EL (cell line): ENCODE measurements at places on chromosomes 11 and 22.

GRCh38 chr11:44606472-44606871, 41.0 kb downstream of the CD82 start:
- no peak for DNase-seq

GRCh38 chr11:63142459-63142858, 1.6 kb downstream of the SLC22A24 start:
- no peak for DNase-seq

DNA sequence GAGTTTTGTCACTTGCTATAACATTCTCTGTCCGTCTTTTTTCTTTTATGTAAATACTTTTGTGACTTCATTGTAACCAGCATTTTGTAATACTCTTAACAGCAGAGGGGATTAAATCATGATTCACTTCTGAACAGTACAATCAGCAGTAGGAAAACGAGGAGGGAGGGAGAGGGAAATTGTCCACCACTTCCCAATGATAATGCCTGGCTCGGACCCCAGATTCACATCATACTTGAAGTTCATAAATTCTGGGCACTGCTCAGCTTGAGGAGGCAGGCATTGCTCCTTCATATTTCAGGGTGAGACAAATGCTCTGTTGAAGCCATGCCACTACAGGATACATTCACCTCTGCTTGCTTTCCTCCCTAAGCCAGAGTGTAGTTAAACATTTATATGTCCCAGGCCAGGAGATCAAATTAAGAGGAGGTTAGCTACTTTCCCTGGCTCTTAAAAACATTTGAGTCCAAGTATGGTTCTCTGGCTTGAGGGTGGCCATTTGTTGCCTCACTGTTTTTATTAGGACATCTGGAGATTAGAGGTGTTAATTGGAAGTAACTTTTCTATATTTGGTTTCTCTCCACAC, 129.0 kb upstream of the LDLRAD3 start:
- DNase-seq: no peak

DNA sequence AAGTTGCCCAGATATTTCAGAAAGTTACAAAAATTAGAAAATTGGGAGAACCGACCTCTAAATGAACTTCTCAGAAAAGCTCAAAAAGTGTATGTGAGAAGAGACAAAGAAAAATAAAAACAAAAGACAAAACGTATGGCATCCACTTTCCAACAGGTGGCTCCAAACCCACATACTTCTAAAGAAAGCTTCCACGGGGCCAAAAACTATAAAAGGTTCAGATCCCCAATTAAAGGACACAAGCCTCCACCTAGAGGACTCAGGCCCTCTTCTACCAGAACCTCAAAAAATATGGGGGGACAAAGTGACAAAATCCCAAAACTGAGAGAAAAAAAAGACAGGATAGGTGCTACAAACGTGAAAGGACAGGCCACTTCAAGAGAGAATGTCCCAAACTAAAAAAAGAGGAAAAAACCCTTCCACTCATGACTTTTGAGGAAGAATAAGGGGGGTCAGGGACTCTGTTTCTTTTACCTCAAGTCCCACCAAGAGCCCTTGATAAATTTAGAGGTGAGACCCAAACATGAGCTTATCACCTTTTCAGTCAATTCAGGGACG, 8.8 kb downstream of the SCGB2A1 start:
- peak; percentile 10 for DNase-seq

GRCh38 chr11:61609980-61610366, 29.1 kb upstream of the SYT7 start:
- DNase-seq: no peak

- peak; percentile 54 for DNase-seq
These were observed 19.2 kb downstream of the PIM3 start for GRCh38 chr22:49979587-49980264.

DNA sequence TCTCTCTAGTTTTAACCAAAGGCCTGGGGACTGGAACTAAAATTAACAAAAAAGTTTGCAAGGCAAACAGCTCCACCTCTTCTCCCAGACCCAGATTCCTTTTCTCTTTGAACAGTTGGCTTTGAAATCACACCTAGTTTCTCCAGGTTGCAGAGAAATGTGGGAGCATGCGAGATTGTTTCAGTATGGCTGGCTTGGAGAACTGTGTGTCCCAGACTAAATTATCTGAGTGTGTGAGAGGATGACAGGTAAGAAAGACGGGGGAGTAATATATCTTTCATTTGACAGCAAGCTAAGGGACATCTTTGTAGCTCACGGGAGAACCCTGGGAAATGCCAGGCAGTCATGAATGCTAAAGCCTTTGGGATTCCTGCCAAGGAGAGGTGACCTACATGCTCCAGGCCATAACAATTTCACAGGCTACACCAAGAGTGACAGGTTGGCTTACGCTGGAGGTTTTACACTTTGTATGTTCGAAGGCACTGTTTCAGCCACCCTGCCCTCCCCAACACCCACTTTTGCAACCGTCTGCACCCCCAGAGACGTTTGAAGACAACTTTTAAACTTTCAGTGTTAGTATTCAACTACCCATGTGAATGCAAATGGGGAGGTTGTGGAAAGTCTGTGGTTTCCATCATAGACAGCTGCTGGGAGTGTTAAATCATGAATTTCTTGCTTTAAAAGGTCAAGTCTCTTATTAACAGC, 109.3 kb upstream of the SNX19 start:
- DNase-seq: no peak

DNA sequence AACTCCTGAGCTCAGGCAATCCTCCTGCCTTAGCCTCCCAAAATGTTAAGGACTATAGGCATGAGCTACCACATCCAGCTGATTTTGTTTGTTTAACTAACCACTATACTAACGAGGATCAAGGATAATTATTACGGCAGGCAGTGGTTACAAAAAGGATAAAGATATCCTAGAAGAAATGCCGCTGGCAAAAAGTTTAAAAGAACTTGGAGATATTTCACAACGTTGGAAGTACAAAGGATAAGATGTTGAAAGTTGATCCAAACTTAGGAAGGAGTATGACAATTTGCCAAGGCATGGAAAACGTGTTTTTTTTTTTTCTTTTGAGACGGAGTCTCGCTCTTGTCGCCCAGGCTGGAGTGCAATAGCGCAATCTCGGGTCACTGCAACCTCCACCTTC, 13.4 kb downstream of the AP5B1 start:
- no peak for DNase-seq

DNA sequence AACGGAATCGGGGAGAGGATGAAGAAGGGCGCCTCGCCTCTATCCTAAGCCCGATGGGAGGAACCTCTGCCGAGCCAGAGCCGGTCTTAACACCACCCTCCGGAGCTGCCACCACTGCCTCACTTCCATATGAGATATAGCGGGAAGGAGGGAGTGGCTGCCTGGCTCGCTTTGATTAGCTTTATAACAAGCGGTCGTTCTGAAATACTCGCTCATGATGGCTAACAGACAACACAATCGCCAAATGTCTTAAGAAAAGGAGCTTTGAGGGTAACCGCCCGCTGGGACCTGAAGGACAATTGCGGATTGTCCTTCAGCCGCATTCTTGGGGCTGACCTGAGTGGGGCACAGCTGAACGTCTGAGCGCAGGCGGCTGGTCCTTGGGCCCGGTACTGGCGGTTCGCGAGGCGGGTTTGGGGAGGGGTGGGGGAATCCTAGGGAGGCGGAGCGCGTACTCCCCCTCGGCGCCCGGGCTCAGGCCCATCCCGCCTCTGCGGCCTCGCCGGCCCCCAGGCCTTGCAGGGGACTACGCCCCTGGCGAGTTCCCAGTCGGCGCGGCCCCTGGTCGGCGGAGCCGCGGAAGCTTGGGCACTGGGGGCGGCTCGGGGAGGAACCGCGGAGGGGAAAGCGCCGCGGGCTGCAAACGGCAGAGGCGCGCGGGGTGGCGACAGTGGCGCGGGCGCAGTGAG, at the start of gene PLAAT5:
Gene PLAAT5, minus strand, starts transcription at position 617 of the 689 bp plus-strand sequence. Its CDS starts 133 bp downstream, at position 484.
- no peak for DNase-seq

- no peak for DNase-seq
These were observed 221.9 kb downstream of the SBF2 start for GRCh38 chr11:10072142-10072541.

DNA sequence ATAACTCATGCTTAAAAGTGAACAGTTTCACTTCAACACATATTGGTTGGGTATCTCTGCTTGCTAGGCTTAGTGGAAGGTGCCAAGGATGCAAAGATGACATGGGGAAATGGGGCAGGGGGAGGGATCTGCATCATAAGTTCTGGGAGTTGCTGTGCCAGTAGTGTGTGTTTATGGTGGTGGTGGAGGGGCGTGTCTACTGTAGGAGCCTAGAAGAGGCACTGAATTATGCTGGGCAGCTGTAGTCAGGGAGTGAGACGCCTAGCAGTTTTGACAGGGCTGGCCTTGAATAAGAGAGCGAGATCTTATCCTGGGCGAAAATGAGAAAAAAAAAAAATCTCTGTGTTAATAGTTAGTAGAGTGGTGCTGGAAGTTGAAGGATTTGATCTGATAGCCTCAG, 3.0 kb downstream of the ELMOD1 start:
- DNase-seq: no peak

DNA sequence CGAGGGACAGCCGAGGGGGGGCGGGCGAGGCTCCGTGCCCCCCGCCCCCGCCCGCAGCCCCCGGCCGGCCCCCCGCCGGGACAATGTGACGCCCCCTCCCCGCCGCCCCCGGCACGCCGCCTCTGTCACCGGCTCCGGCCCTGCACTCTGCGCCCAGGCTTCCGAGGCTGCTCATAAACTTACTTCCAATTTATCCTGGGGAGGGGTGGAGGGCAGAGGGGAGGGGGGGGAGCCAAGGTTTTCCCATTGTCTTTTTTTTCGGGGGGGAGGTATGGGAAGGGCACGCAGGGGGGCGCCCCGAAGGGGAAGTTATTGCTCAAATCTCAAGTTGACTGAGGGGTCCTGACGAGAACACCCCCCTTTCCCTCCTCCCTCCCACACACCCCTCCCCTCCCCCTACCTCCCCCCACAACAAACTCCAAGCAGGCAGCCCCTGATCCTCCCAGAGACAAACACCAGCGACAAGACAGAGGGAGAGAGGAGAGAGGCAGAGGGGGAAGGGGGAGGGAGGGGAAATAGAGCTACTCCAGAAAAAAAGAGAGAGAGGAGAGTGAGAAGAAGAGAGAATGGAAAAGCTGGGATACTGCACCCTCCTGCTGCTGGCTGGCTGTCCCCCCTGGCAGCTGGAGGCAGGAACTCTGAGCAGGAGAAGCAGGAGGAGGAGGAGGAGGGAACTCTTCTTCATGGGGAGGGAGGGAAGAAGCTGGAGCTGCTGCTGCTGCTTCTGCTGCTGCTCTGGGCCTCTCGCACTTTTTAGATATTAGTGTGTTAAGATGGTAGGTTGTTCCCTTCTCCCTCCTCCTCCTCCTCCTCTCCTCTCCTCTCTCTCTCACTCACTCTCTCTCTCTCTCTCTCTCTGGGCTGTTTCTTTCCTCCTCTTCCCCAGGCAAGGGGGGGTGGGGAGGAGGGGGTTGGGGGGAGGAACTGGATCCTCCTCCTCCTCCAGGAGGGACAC, 631 bp downstream of the PHF21A start:
- peak; percentile 81 for DNase-seq

GRCh38 chr11:96112192-96113128, 188.6 kb upstream of the MTMR2 start:
- DNase-seq: no peak

- no peak for DNase-seq
These were observed 6.0 kb downstream of the ACO2 start for GRCh38 chr22:41474872-41475451.

GRCh38 chr11:105372206-105372605, 232.6 kb upstream of the CARD18 start:
- DNase-seq: no peak

DNA sequence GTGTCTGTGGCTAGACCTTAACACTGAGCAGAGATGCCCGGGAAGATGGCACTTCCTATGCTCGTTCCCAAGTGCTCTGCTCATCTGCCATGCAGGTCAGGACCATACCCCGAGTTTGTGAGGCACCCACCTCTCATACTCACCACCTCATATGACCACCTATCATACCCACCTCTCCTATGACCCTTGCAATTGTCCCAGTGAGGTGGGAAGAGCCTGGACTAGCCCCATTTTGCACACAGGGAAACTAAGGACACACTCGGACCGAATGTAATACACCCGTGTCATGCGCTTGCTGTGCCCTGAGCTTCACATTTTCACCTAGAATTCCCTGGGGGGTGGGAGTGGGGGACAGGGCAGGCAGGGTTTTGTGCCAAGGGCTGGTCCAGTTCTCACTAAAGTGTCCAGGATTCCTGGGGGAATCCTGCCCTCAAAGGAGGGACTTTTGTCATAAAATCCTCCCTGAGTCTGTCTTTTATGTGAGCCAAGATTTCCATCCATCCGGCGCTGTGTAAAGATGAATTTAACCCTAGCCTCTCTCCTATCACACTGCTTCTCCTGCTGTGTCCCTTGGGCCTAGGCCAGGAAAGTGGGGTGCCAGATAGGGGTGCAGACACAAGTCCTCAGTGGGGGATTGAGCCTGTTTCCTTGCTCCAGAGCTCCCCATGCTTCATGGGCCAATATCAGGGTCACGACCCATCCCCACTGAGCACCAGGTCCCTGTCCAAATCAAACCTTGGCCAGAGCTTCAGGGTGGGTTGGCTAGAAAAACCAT, 20.0 kb downstream of the TPBGL start:
- no peak for DNase-seq

GRCh38 chr11:66267379-66268243, 828 bp upstream of the RAB1B start:
- peak; percentile 86 for DNase-seq

GRCh38 chr22:22746963-22747933, 102.8 kb downstream of the GGTLC2 start:
- DNase-seq: no peak

DNA sequence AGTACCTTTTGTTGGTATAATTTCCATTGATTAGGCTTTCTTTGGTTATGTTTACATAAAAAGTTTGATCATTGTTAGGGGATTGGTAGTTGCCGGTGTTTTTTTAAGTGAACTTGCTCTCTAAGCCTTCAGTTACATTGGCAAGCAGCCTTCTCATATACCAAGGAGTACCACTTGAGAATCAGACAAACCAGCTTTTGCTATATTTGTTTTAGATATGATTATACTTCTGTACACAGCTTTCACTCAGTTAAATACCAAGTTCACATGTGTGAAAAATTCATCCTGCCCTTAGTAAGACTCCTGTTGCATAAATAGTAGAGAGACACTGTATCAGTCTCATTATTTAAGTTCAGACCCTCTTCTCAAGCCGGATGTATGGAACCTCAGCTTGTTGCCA, 22.4 kb downstream of the ALKBH3 start:
- DNase-seq: no peak

- DNase-seq: no peak
These were observed 2.9 kb downstream of the SMCO4 start for GRCh38 chr11:93540337-93540736.

GRCh38 chr11:58866788-58867187, 22.3 kb upstream of the GLYATL2 start:
- peak; percentile 79 for DNase-seq

- no peak for DNase-seq
These were observed 101.7 kb downstream of the NECTIN1 start for GRCh38 chr11:119627286-119627685.

GRCh38 chr11:29255401-29255800, 761.4 kb downstream of the KCNA4 start:
- DNase-seq: no peak
